Activated CD4-positive, alpha-beta T cell treated with anti-CD3 and anti-CD28 coated beads, Interleukin-2, Interleukin-4, amounts not matched to agents 100 ng/mL and 50 ng/mL, durations not matched to agents 16 hours and 8 hours (primary cell): ENCODE measurements at places on chromosomes 13 and 19.

GRCh38 chr19:52231154-52231910, 38.1 kb upstream of the ZNF766 start:
- DNase-seq, result no peak

DNA sequence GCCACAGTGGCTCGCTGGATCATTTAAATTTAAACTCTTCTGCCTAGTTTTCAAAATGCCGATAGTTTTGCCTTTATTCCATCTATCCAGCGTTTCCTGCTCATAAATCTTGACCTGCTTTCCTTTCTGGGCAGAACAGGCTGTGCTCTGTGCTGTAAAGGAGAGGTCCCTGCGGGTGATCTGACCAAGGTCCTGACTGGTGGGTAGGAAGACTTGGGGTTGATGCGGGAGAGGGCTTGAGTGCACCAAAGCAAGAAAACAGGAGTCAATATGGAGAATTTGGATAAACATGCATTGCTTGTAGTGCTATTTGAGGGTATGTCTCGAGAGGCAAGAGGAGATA, 533.6 kb downstream of the MYO16 start:
- DNase-seq, result no peak

- DNase-seq, result no peak
Observed at GRCh38 chr19:4976401-4977298, 7.7 kb downstream of the KDM4B start.

- no peak for DNase-seq
Observed at GRCh38 chr19:41928221-41928683, at the start of gene ERFL. ERFL (minus strand) TSS chr19:41928449; CDS start chr19:41912919, 15,530 bp downstream.

DNA sequence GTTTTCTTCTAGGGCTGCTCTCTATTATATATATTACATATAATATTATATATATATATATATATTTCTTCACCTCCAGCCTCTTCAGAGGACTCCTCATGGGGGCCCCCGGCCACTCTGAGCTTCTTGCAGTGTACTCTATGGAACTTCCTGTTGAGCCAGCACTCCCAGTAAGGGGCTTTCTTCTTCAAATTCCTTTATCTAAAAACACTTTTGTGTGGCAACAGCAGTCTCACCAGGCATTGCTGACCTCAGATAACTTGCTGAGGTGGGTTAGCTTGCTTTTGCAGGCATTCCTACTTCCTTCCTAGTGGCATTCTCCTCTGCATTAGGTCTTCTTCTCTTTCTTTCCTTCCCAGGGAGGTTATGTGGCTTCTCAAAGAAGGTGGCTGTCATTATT, 381.5 kb downstream of the MYO16 start:
- no peak for DNase-seq
